Activated naive CD4-positive, alpha-beta T cell (primary cell): ENCODE measurements at places on chromosomes 3 and 15.

DNA sequence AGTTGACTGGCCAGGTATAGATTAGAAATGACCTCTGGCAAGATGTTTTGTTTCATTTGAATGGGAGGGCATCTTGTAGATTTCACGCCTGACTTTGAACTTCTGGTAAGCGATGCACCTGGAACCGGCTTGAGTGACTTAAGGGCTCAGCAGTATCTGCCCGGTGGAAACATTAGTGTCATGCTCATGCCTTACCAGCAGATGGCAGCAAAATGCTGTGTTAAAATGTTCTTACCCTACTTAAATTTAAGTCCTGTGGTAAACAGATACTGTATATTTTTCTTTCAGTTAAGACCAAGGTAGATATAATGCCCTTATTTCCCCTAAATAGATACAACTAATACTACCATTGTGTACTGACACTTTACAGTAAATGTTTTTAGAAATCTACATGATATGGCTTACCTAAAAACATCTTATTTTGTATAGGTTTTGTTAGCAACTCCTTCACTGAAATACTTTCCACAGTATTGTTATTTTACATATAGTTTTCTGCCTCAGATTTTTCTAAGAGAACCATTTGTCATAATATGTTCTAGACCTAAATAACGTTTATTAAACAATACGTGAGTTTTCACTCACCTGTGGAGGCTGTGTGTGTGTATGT is 25.5 kb downstream of the ASB7 start:
- DNase-seq = peak; percentile 42

GRCh38 chr3:32413845-32414521 is 22.3 kb downstream of the CMTM7 start:
- DNase-seq = no peak

- DNase-seq = no peak
These were observed 35.2 kb downstream of the GLB1 start for GRCh38 chr3:33061782-33062181.

DNA sequence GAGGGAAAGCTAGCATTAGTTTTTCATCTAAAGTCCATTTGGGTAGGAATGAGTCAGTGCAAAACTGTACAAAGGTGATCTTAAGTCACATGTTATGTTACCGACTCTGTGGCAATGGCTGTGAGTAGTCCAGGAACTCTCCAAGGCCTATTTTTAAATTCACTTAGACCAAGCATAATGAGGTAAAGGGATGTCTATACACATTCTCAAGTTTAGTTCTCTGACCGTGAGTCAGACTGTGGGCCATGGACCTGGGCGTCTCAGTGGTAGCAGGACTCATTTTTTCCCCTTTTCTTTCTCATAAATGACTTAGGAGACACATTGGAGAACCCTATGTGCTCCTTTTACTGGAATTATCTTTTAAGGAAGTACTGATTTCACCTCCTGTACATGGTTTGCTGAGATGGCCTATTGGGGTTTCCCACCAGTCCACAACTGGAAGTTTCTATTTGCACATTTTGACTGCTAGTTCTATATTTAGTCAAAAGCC is 488.7 kb upstream of the TPRG1 start:
- no peak for DNase-seq

- DNase-seq = no peak
These were observed 144.6 kb downstream of the LPP start for GRCh38 chr3:188298585-188298984.

DNA sequence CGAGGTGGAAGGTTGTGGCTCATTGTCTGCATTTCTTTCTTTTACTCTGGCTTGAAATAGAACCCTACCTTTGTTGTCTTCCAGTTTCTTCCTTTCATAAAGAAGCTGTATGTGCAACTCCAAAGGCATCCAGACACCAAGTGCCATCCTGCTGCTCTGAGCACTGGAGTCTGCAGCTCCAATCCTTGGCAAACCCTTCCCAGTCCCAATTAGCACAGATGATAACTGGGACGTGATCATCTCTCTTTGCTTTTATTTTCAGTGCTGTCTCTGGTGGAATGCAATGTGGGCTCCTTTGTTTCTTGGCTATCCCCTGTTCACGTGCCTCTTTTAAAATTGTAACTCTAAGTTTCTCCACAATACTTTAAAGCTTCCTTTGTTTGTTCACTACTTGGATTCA is 140.9 kb downstream of the AQP9 start:
- no peak for DNase-seq

DNA sequence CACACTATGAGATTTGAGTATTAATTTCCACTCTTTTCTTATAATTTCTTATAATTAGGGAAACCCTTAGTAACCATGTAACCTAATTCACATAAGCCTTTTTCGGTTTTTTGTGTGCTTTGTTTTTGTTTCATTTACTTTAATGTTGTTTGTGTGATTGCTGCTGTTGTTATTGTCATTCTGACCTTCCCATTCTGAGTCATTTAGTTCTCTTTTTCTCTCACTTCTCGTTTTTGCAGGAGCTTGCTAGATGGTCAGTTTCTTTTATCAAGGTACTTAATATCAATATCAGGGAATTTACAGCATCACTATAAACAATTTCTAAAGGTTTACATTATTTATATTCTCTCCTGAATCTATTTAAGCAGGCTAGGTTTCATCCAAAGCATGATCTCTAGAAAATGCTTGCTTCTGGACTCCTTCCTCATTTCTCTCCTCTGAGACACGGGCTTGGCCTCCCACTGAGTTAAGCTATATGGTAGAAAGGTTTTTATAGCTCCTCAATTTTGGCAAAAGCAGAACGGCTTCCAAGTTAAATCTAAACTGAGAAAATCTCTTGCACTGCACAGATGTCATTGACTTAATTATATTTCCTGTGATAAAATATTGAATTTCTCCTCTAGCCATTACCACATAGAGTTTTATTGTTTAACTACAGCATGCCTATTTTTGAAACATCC is 534.2 kb downstream of the NSUN3 start:
- no peak for DNase-seq

GRCh38 chr15:48096355-48096786 is 24.4 kb upstream of the SLC24A5 start:
- DNase-seq = no peak

- DNase-seq = no peak
These were observed 31.5 kb upstream of the LAMP3 start for GRCh38 chr3:183193762-183194689.

DNA sequence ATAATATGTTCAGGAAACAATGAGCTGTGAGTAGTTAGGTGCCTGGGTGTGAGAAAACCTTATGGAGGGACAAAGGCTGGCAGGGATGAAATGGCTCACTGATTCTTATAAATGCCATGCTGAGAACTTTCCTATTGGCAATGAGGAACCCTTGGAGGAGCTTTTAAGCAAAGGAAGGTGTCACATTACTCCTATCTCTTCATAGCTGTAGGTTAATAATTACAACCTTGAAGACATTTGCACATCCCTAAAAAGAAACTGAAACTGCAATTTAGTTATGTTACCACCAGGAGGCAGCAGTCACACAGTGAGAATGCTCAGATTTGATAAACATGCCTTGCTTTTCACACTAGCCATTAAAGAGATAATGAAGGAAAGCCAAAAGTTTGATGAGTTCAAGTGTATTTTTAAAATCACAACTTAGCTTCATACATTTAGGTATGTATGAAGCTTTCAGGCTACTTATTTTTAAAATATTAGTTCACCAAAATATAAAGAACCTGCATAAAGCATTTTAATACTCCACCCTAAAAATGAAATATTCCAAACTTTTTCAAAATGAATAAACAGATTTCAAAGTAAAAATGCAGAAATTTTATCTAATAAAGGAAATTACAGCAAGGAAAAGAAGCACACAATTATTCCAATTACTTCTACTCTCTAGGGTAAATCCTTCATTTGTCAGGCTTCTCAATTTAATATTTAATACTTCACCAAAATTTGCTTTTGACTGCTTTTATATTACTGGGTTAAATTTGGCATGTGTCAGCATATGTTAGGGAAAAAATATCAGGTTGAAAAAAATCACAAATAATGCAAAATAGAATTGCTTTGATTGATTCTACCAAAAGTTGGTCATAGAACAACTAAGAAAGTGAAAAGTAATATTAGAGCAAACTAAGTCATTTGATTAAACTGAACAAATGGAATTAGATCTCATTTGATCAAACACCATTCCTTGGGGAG is 136.9 kb upstream of the SLC2A2 start:
- DNase-seq = no peak

DNA sequence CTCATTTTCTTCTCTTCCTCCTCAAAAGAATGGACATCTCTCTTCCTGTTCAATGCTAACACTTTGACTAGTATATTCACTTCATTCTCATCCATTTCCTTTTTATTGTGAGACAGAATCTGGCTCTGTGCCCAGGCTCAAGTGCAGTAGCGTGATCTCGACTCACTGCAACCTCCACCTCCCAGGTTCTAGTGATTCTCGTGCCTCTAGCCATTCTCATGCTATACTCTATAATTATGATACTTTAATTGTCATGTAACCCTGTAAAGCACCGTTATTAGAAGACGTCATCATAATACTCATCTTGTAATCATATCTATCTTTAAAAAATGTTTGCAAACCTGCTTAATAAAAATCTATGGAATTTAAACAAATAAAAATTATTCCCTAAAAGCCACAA is 107.0 kb downstream of the SHOX2 start:
- no peak for DNase-seq

DNA sequence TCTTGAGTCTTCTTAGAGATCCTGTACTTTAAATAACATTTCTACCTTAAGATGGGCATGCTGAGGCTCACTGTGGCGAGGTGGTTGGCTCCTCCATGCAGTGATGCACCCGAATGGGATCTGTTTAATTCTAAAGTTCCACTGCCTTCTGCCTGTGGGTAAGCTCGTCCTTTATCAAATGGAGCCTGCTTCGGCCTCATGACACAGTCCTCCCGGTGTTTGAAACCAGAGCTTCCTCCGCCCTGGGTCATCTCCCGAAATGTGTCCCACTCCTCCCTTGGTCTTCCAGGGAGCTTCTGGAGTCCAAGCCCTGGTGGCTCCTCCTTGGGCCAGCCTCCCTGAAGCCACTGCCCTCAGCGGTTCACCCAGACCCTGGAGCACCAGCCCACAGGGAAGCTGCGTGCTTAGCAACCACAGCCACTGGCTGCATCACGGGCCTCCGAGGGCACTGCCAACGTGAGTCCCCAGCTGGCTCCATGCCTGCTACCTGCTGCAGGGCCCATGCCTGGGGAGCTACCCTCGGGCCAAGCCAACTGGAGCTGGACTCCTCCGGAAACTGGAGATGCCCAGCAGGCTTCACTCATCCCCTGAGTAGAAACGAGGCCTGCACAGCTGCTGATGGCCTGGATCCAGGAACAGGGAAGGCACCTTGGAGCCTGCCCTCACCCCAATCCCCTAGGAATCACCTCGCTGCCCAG is 3.3 kb downstream of the RHCG start:
- no peak for DNase-seq

DNA sequence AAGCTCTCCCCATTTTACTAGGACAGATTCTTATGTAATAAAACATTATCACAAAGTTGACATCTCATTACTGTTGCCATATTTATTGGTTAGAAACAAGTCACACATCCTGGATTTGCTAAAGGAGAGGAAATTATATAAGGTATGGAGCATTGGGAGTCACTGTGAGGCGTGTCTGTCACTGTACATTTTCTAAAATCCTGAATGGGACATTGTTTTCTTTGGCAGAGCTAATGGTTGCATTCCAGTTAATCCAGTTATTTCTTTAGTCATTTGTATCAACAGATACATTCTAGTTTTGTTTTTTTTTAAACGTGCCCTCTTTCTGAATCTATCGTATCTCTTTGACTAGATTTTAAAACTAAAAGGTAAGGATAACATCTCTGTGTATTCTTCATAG is 70.2 kb upstream of the MITF start:
- DNase-seq = no peak

GRCh38 chr3:140128217-140128616 is 193.2 kb downstream of the CLSTN2 start:
- no peak for DNase-seq

DNA sequence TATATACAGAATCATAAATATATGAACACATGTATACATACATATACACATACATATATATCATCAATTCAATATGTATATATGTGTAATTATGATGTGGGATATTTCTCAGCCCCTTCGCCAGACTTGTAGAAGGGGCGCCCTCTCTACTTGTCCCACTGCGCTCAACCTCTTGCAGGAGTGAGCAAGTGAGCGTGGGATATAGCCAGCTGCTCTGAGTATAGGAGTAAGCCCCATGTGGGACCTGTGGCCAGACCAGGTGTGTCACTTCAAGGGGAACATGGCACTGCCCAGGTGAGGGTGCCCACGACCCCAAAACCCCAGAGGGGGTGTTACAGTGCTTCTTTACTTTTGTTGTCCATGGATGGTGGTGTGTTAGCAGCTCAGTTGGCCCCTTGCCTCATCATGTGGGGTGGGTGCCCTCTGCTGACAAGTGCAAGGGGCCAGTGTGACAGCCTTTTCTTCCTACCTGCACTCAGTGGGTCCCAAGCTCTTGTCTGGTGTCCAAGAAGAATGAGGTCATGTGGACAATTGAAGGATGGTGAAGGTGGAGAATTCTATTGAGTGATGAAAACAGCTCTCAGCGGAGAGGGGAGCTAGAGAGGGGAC is 304.1 kb downstream of the UNC13C start:
- no peak for DNase-seq
